ENCODE measurements at places on chromosomes 11 and 22. TPM values are rescaled to one million over a fixed set of nuclear protein-coding genes. Genes with fewer than 3 reads are reported as not detected.
A peak's percentile ranks its signal among the peaks of the same experiment; 100 is the strongest.

The MRGPRG gene
- not detected for total RNA-seq

DNA sequence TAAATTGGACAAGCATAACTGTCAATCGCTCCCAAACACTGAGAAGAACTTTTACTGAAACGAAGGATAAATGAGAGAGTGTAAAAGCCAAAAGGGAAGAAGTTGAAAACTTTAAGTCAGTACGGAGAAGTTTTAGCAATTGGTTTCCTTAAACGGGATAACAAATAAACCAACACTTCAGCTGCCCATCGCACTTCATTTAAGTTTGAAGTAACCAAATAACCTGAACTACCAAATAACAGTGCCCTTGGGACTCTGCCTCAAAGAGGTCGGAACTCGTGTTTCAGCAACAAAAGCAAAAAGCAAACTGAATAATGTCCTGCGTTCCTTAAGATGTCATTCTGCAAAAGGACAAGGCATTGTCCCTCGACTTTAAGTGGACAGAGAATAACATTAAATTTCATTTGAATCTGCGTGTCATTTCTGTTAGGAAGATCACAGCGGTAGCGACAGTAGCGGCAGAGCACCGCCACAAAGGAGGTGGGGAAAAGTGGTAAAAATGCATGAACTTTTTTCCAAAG, 127.0 kb upstream of the C11orf58 start:
- DNase-seq = no peak

- no peak for DNase-seq
Observed at GRCh38 chr11:33533386-33534052, 167.1 kb downstream of the C11orf91 start.

The VPREB1 gene
- not detected for total RNA-seq

The SOX6 gene
- total RNA-seq = under 0.01 TPM

GRCh38 chr11:43747130-43747802, 66.7 kb downstream of the HSD17B12 start:
- no peak for DNase-seq

GRCh38 chr11:31340903-31341572, 28.5 kb downstream of the DCDC1 start:
- no peak for DNase-seq

The SPON1 gene
- total RNA-seq = not detected

DNA sequence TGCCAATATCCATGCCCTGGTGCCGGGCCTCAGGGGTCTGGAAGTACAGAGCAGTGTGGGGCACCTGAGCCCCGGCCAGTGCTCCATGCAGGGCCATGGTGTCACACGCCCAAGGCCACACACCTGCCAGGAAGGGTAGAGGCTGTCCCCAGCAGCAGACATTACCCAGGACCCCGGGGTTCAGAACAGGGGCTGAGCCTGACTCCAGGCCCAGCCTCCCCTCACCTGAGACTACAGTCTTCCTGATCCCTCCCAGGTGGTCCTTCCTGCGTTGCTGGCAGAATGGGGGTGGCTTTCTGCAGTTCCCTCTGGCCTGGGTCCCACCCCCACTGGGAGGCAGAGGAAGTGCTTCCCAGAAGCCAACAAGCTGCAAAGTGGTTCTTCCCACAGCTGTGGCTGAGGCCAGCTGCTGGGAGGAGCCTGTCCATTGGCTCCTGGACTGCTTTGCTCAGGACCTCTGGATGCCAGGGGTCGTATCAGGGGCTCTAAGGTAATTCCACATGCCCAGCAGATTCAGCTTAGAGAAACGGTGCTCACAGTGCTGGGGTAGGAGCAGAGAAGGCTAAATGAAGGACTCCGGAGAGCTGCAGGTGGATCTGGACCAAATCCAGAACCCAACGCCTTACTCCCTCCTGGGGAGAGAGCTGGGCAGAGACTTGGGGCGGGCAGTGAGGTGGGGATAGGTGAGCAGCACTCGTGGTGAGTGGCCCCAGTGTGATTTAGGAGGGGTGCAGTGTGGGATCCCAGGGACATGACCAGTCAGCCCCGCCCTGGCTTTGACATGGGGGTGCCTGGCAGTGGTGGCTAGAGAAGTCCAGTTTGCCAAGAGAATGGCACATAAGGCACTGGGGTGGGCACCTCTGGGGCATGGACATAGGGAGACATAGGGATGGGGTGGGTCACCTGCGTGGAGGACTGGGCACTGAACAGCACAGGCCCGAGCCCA, 12.6 kb downstream of the TCIRG1 start:
- DNase-seq = no peak

DNA sequence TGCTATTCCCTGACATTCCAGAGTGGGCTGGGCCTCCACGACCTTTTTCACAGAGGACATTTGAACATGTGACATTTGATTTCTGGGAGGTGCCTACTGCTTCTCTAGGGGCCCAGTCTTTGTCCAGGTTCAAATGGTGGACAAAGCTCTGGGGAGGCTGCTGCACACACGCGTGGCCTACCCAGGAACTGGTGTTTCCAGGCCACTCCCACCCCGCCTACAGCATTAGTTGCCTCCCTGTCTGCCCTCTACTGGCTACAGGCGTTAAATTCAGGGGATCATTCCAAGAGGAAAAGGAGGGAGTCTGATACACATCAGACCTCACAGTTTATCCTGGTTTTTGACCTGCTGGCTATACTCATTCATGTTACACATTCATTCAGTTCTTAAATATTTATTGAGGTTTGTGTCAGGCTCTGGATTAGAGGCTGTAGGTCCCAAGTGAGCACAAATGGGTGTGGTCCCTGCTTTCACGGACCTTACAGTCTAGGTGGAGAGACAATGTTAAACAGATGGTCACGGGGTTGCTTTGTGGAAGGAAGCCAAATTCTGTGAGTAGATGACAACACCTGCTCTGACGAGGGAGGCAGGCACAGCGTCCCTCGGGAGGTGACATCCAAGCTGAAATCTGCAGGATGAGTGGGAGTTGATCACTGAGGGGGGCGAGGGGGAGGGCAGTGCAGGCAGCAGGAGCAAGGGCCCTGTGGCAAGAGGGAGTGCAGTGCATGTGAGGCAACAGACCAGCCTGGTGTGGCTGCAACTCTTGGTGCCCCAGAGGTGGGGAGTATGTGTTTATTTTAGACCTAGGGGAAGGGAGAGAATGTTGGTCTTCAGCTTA, 11.8 kb downstream of the TUB start:
- peak; percentile 20 for DNase-seq

GRCh38 chr11:46003572-46003971, 81.1 kb downstream of the LARGE2 start:
- DNase-seq = no peak

The C11orf86 gene
- total RNA-seq = not detected

- no peak for DNase-seq
Observed at GRCh38 chr22:38136607-38137006, 26.1 kb upstream of the BAIAP2L2 start.

The OR5P2 gene
- total RNA-seq = not detected

The TCN1 gene
- total RNA-seq = not detected

DNA sequence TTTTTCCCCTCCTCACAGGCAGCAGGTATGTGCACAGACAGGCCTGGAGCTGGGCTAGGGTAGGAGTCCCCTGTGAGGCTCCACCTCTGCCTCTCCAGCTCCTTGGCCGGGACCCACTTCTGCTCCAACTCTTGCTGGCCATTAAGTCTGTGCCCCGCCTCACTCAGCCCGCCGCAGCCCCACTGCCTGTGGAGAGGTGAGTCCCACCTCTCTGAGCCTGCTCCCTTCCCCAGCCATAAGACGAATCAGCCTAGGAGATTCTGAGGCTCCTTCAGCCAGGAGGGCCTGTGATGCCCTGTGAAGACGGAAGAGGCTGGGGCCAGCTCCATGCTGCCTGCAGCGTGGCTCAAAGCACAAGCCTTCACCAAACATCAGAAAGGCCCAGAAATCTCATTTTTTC, 23.0 kb downstream of the TSKU start:
- no peak for DNase-seq

DNA sequence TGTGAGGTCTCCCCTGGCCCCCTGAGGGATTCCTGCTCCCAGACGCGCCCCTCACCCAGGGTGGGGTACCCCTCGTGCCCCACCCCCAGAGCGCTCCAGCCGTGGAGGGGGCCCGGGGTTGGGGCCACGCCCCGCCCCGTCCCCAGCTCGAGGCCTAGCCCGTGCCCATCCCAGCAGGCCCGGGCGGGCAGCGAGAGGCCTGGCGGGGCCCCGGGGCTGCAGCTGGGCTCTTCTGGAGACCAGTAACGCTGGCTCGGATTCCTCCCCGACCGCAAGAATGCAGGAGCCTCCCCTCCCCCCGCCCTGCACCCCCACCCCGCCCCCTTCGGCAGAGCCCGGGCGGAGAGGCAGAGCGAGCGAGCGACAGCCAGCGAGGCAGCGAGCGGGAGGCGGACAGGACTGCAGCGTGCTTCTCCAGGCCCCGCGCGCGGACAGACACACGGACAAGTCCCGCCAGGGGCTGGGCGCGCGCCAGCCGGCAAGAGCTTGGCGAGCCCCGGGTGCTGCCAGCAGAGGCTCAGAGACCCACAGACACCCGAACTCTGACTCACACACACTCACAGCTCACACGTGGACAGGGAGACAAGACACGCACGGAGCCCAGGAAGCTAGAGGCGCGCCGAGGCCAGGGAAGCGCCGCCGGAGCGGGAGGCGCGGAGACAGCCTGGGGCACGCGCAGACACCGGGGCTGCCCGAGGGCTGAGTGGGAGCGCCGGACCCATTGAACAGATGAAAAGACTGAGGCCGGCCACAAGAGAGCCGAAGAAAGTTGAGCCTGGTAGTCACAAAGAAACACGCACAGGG, 15.2 kb downstream of the BCL9L start:
- no peak for DNase-seq

DNA sequence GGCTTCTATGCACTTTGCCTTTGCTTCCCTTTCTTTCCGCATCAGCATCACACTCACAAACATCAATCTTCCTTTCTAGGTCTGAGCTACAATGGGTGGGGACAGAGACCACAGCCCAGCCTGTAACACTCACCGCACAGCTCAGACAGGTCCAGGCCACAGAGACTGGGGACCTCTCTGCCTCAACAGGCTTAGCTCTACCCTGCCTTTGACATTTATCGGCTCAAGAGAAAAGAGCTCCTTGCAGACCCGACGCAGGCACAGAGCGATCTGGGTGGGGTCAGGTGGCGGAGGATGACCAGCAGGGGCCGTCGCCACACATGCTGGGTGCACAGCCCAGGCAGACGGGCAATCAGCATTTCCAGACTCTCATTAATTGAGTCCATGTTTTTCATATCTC, 837.3 kb downstream of the TBC1D22A start:
- no peak for DNase-seq

The CLDN5 gene
- total RNA-seq = 360 TPM

GRCh38 chr22:36423461-36424404, 36.0 kb upstream of the MYH9 start:
- DNase-seq = no peak

DNA sequence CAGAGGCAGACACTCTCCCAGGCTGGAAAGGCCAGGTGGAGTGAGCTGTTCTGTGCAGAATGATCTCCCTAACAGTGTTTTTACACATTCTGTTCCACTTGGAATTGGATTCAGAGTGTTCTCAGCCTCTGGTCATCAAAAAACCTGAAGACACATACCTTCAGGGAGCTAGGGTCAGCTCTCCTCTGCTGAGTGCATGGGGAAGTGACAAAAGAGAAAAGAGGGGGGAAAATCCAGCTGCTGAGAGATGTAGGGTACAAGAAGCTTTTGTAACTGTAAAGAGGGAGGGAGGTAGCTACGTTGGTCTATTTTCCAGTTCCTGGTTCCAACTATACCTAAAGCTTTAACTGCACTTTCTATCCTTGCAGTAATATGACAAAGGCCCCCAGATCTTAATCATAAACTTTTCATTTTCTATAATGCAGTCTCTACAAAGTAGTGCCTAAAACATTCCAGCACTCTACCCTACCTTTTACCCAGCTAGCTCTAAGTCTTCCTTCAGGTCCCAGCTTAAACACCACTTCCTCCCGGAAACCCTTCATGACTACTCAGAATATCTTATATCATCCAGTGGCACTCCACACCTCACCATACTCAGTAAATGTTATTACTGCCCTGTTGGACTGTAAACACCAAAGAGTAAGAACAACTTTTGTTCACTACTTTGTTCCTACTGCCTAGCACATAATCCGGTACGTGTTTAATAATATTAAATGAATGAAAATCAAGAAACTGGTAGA, 9.2 kb downstream of the MAPK1 start:
- no peak for DNase-seq

DNA sequence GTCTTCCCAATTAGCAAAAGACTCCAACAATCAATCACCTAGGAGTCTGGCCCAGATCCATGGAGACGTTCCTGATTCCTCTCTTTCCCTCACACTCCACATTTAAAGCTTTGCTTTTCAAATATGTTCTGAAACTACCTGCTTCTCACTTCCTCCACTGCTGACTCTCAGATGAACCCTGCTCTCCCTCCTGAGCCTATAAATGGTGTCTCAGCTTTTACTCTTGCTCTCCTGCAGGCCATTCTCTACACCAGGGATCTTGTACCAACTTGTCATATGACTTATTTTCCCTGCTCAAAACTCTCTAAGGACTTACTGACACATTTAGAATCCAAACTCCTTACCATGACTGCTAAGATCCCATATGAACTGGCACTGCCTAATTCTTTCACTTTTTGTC, 138.4 kb upstream of the DDI1 start:
- no peak for DNase-seq

The VSIG2 gene
- total RNA-seq = 0.26 TPM

Measured in pulmonary artery endothelial cell (primary cell).